Stimulated activated CD8-positive, alpha-beta memory T cell treated with anti-CD3 and anti-CD28 coated beads, Interleukin-4, amount 100 ng/mL, for 24 hours (primary cell): ENCODE measurements at places on chromosomes 7 and 10.

GRCh38 chr7:12607134-12607533 is 36.6 kb downstream of the SCIN start:
- DNase-seq: no peak

DNA sequence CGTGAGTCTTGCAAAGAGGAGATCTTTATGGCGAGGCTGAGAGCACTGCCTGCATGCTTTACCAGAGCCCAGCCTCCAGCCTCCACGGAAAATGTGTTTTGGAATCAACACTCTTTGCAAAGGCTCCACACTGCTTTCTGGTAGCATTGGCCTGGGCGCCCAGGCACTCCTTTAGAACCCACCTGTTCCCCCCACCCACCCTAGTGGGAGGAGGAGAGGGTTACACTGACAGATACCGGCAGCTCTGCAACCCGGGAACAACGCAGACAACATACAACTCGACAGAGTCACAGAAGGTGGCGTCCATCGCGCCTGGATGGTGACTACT is 5.5 kb upstream of the MNX1 start:
- no peak for DNase-seq

DNA sequence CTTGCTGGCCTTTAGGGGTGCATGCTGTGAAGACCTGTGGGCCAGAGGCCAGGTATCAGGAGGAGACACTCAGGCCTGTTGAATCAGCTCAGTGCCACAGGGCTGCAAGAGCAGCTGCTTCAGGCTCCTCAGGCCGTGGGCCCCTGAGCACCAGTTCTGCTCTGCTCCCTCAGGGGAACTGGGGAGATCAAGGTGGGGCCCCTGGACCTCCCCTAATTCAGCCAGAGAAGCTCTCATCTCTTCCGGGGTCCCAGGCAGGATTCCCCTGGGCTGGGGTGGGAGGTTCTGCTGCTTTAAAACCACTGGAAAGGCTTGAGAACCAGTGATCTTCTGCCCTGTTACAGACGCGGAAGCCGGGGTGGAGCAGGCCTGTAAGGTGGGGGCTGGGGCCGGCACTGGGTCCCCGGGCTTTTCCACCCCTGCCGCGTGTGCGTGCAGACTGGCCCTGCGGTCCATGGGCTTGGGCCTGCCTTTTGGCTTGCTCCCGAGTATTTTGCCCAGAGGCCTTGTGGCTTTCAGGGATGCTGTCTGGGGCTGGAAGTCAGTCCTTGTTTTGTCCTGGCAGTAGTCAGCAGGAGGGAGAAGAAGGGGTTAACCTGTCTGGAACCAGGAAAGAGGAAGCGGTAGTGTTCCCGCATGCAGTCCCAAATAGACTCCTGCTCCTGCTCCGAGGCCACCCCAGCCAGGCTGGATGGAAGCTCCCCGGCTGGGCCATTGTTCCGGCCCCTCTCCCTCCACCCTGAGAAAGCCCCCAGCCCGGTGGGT is 74.3 kb downstream of the LHPP start:
- no peak for DNase-seq

GRCh38 chr10:57692255-57692980 is 575.3 kb downstream of the IPMK start:
- no peak for DNase-seq

GRCh38 chr7:29806995-29807841 is 910 bp downstream of the WIPF3 start:
- DNase-seq: no peak

- no peak for DNase-seq
Observed at GRCh38 chr7:72490301-72490700, 78.2 kb upstream of the CALN1 start.

DNA sequence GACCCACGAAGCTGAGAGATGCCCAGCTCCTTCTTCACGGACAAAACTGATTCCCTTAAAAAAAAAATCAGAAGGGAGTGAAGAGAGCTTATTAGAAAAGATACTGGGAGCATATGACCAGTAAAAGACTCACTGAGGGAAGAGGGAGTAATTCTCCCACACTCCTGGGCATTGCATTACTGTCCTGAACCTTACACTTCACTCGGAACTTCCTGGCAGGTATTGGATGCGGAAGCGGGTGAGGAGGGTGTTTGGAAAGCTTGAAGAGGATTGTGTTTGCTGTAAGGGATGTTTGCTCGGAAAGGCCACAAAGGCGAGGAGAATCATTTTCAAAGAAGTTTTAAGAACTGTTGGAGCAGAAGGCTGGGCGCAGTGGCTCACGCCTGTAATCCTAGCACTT is 375 bp downstream of the HKDC1 start:
- no peak for DNase-seq

- DNase-seq: no peak
Observed at GRCh38 chr10:118118716-118119115, 72.0 kb upstream of the RAB11FIP2 start.

DNA sequence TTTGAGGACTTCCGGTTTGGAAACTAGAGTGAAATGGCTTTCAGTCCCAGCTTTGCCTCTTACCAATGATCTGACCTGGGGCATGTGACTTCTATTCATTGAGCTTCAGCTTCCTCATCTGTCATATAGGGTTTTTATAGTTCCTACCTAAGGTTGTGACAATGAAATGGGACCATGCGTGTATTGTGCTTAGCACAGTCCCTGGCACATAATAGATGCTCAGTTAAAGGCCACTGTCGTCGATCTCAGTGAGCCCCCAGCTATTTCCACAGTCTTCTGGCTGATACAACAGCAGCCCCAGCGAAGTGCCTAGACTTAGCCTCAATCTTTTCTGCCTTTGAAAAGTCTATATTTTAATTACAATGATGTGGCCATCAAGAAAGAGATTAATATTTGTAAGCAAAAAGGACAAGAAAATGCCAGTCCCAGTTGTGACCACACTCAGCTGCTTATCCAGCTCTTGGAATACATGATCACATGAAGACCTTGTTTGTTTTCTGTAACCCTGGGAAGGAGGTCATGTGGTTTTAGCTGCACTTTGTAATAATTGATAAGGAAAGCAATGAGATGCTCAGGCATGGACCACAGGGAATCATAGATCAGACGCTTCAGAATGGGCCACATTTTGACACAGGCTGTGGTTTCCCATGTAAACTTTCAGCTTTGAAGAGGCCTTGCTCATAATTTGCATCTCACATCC is 44.6 kb downstream of the VWA2 start:
- DNase-seq: no peak

- no peak for DNase-seq
Observed at GRCh38 chr10:84205853-84206525, 11.7 kb downstream of the CDHR1 start.
